Articular chondrocyte of knee joint (primary cell): ENCODE measurements at places on chromosomes 2 and 18. TPM values are rescaled to one million over a fixed set of nuclear protein-coding genes. Genes with fewer than 3 reads are reported as not detected.

The SLC5A7 gene
- total RNA-seq, result not detected in 2 replicates

The FARP2 gene
- 38.2 and 48.0 TPM in 2 replicates for total RNA-seq

The ANKRD30B gene
- total RNA-seq, result under 0.01 TPM in 1 of 2 replicates, not detected in the other

The MTCL1 gene
- 32.8 and 37.2 TPM in 2 replicates for total RNA-seq

The TDRD15 gene
- under 0.01 TPM in 1 of 2 replicates, not detected in the other for total RNA-seq

The IL36RN gene
- total RNA-seq, result not detected in 2 replicates

The HOXD9 gene
- 2.9 and 4.3 TPM in 2 replicates for total RNA-seq
